Cardiac muscle cell (in vitro differentiated cells and primary cell): ENCODE measurements at places on chromosomes 3 and 15.

GRCh38 chr15:39403640-39404117 is 177.2 kb upstream of the THBS1 start:
- peak; percentile 75 for DNase-seq

DNA sequence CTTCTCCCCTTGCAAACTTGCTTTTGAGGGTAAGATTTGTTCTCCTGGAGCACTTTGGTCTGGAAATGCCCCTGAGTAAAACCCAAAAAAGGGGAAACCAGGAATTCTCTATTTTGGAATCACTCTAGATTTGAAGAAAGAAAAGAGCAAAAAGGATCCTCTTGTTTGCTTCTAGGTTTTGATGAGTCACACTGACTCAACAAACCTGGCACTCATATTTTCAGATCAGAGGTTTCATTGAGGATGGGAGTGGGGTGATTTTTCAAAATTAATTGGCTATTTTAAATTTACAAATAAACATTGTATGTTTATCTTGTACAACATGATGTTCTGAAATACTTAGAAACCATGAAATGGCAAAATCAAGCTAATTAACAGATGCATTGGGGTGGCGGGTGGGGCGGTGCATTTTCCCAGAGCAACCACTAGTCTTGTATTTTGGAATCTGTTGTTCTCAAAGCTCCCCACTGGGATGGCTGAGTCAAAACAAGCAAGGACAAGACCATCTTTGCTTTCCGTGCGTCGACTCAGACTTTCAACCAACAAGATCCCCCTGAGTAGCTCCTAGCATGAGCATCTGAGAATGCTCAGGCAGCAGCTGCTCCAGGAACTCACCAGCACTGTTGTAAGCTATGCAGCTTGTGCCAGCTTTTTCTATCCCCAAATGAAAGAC is 451.4 kb downstream of the WDR72 start:
- DNase-seq, result no peak

DNA sequence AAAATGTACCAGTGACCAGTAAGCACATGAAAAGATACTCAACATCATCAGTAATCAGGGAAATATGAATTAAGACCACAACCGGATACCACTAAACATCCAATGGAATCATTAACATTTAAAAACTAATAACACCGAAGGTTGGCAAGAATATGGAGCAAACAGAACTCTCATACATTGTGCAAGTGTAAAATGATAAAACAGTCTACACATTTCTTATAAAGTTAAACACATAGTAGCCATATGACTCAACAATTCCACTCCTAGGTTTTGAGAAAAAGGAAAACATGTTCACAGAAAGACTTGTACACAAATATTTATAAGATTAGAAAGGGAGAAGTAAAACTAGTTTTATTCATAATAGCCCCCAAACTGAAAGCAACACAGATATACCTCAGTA is 60.3 kb upstream of the SLCO2A1 start:
- DNase-seq, result no peak

DNA sequence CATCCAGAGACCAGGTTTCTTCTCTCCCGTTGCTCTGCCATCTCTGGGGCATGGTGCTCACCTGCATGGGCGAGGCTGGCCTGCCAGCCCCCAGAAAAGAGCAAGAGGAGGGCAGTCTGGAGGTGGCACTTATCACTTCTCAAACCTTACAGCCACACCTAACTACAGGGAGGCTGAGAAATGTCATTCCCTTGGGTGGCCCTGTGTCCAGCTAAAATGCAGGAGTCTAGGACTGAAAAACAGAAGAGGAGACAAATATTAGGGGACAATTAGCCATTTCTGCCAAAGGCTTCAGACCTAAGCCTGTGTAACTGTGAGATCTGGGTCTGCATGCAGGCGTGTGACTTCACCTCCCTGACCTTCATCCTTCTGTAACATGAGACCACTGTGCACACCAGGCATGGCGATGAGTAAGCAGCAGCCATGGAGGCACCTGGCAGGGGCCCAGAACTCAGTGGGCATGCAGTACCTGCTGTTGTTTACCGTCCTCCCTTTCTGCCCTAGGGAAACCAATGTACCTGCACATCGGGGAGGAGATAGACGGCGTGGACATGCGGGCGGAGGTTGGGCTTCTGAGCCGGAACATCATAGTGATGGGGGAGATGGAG is 83.4 kb downstream of the MESD start:
- no peak for DNase-seq

- DNase-seq, result no peak
These were observed 38.2 kb downstream of the TPM1 start for GRCh38 chr15:63080634-63081250.

- no peak for DNase-seq
These were observed 13.7 kb downstream of the CD200 start for GRCh38 chr3:112346491-112347122.

DNA sequence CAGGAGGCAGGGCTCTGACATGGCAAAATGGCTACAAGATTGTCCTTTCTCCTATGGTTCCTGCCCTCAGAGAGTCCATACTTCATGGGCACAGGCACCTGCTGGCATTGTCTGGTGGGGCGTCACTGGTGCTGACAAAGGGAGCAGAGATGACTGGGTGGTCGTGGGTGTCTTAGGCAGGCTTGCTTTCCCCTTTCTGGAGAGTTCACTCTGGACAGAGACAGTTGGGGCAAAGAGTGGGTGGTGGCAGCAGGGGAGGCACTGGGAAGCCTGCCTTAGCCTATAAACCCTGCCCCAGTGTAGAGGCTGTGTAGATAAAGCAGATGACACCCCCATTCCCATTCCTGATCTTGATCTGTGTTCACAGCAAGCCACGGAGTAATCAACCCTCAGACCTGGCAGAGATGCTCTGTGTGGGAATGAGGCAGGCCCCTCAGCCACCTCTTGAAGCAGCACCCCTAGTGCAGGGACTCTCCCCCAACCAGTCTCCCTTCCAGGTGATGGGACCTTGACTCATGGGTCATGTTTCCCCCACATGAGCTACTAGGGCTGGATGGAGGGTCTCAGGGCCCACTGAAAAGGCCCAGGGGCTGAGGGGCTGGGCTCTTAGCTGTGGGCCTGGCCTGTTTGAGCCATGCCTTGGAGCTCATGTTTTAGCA is 20.7 kb upstream of the DOCK3 start:
- no peak for DNase-seq

GRCh38 chr3:51706788-51707731 is at the start of gene GRM2:
Gene GRM2 (plus strand): TSS chr3:51707068. CDS start chr3:51708984, 1,916 bp downstream.
- peak; percentile 92 for DNase-seq

DNA sequence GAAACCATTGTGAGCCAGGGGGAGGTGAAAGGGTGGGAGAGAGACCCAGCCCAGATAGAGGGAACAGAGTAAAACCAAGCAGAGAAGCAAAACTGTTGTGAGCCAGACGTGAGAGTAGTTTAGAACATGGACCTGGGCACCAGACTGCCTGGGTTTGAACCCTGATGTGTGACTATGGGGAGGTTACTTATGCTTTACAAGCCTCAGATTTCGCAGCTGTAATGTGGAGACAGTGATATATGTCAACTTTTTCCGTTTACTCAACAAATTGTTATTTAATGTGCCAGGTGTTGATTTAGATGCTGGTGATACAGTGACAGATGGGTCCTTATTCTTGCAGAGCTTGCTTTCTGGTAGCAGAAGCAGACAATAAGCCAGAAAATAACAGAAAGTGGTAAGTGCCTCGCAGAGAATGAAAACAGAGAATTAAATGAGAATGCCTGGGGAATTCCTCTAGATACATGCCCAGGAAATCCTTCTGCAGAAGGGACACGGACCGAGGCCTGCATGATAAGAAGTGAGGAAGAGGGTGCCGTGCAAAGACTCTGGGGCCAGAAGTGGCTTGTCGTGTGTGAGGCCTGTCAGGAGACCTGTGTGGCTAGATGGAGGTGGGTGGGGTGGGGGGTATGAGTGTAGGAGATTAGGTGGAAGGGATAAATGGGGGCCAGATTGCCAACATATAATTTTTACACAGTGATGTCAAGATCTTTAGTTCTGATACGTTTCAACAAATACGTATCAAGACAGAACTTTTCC is 15.0 kb downstream of the KAT2B start:
- no peak for DNase-seq

DNA sequence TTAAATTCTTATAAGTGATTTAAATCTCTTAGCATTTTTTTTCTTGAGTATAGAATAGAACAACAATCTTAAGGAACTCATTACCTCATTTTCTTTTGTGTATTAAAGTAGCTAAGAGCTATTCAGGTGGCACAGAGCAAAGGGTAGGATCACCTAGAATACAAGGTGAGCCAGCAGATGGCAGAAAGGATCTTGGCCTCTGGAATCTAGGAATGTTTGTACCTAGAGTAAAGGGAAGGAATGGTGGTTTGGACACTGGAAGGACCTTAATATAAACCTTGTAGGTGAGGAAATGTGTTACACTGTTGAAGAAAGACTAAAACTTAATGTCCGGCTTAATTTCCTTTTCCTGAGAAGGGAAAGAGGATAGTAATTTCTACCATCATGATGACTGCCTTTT is 89.0 kb downstream of the GHSR start:
- DNase-seq, result no peak

- DNase-seq, result peak; percentile 78
These were observed 27.3 kb downstream of the ATOSA start for GRCh38 chr15:52651868-52652267.

GRCh38 chr3:82496890-82497560 is 735.6 kb upstream of the GBE1 start:
- no peak for DNase-seq

- DNase-seq, result no peak
These were observed 450.5 kb downstream of the ZPLD1 start for GRCh38 chr3:102885289-102885688.

DNA sequence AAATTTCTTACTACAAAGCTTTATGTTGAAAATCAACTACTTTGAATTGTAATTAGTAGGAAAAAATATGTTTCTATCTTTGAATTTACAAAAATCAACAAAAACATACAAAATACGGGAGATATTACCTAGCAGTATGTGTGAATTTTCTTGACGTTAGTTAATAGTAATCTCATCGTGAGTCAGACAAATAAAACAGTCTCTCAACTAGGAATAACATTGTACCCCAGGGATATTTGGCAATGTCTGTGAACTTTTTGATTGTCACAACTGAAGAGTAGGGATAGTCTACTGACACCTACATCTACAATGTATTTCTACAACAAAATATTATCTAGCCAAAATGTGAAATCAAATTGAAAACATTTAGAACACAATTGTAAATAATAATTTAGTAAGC is 250.3 kb downstream of the POLQ start:
- DNase-seq, result no peak

- DNase-seq, result no peak
These were observed 15.8 kb downstream of the ARHGEF26 start for GRCh38 chr3:154137036-154137435.

DNA sequence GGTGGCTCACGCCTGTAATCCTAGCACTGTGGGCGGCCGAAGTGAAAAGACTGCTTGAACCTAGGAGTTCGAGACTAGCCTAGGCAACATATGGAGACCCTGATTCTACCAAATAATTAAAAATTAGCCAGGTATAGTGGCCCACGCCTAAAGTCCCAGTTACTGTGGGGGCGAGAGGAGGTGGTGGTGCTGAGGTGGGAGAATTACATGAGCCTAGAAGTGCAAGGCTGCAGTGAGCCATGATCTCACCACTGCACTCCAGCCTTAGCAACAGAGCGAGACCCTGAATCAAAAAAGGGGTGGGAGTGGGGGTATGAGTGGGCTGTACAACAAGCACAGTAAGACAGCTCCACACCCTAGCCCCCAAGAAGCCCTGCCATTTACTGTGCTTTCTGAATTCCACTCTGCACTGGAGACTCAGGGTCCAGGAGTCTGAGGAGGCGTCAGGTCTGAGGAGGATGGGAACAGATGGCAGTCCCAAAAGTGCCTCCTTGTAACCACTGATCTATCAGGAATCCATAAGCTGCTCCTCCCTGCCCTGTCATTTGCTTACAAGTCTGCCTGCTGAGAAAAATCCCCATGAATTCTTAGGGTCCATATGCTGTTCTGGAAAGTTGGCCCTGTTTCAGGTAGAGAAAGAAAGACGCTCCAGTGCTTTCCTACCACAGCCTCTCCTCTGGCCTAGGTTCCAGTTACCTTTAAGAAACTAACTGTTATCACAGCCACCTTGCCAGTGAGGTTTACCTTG is 171.1 kb downstream of the MAGI1 start:
- DNase-seq, result no peak

DNA sequence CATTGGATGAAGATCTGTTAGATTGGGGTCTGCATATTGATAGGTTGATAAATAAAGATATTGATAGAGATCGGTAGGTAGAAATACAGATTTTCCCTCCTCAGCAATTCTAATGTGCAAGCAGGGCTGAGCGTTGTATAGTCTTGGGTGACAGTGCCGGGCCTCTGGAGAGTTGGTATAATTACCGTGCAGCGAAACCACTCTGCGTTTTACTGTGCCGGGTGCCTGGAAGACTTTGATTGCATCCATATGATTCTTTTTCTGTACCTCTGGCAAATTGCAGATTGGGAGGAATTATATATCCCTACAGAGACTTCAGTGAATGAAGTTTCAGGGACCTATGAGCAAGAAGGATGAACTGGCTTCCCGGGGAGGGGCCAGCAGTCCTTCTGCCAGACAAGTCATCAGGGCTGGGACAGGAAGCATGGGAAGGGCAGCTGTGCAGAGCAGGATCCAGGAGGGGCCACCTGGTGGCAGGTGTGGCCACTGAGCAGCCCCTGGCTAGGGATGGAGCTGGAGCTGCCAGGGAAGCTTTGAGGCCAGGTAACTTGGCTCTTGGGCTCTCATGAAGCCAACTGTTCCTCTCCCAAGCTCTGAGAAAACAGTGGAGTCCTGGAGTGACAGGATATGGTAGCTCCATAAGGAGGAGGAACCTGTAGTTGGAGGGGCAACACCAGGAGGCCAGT is 132.5 kb downstream of the APBA2 start:
- DNase-seq, result no peak

DNA sequence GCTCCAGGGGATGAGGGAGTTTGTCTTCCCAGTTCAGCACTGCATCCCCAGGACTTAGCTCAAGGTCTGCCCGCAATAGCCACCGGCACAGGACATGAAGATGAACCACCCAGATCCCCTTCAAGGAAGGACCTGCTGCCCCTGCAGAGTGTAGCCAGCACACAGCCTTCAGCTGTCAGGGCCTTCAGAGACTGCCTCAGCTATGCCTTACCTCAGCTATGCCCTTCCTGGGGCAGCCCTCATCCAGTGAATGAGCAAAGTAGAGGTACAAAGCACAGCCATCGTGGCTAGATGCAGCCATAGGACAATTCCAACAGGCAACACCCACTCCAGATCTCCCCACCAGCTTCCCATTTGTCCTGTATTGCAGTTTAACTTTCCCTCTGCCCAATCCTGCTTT is 291.2 kb upstream of the STT3B start:
- no peak for DNase-seq

GRCh38 chr3:51257870-51258269 is 127.2 kb upstream of the MANF start:
- DNase-seq, result no peak

- DNase-seq, result no peak
These were observed 226.8 kb downstream of the NTRK3 start for GRCh38 chr15:88029696-88030095.

GRCh38 chr3:183252118-183252782 is 803 bp upstream of the B3GNT5 start:
- no peak for DNase-seq

- no peak for DNase-seq
These were observed 49.9 kb upstream of the SPESP1 start for GRCh38 chr15:68880382-68880781.
